NCI-H2081 (cell line): ENCODE measurements at places on chromosomes 11 and 22.

GRCh38 chr11:2929950-2930703, 907 bp upstream of the PHLDA2 start:
- DNase-seq, result peak; percentile 14

DNA sequence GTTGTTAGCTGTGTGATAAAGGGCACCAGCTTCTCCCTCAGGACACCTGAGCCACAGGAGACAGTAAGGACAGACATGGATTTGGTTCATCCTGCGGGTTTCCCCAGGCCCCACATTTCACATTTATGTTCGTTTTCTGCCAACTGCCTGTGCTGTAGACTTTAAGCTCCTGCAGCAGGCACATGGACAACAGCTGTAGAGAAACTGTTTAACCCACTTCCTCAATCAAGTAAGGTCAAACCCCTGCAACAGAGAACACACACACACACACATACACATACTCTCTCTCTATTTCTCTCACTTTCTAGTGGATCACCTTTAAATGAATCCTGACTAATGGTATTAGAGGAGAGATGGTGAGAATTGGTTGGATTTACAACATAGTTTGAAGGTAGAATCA, 90.7 kb downstream of the C11orf87 start:
- DNase-seq, result no peak

DNA sequence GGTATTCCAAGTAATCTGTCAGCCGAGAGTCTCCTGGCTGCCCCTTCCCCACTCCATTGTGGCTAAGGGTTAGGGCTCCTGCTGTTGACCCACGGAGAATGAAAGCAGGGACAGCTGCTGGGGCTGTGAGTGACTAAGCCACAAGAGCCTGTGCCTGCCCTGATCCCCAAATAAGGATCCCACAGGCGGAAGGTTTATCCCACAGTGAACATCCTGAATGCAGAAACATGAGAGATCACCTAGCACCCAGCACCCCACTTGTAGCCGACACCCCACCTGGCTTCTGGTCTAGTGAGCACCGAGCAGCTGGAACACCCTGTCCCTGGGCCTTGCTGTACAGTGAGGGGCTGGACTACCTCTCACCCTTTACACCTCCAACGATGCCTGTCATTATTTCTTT, 117.7 kb upstream of the LMO1 start:
- DNase-seq, result no peak

DNA sequence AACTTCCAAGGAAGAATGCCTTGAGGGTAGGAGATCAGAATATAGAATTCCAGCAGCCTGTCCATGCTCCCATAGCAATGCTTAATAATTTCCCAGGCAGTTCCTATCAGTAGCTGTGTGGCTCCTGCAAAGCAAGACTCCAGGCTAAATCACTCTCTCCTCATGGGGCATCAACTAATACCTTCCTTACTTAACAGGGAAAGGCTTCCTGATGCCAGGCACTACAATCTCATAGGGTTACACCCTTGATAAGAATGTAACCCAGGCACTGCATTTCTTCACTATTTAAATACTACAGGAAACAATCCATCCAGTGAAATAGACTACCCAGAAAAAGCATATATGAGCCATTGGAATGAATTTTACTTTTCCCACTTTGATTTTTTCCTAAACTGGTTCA, 615.0 kb upstream of the ARHGAP42 start:
- no peak for DNase-seq

DNA sequence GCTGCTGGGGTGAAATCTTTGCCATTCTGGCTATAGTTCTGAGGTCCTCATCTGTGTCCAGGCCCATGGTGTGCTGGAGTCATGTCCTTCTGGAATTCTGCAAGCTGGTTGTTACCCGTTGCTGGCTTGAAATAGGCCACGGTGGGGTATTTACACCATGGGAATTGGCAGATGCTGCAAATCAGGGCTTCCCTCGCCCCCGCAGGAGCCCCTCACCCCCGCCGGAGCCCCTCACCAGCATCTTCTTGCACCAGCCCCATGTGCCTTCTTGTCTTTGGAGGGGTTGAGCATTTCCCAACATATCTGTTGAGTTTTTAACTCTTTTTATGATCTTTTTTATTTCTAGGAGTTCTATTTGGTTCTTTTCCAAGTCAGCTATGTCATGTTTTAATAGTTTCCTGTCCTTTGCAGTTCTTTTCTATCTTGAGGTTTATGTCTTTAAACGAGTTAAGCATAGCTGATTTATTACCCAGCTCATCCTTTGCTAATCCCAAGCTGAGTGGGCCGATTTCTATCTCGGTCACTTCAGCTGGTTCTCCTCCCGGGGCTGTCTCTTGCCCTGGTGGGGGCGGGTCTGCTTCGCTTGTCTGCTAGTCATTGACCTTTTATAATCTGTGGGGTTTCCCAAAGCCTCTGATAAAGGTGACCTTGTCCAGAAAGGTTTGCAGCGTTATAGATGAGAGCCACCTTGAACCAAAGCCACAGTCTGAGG, 17.6 kb downstream of the ANO1 start:
- no peak for DNase-seq

DNA sequence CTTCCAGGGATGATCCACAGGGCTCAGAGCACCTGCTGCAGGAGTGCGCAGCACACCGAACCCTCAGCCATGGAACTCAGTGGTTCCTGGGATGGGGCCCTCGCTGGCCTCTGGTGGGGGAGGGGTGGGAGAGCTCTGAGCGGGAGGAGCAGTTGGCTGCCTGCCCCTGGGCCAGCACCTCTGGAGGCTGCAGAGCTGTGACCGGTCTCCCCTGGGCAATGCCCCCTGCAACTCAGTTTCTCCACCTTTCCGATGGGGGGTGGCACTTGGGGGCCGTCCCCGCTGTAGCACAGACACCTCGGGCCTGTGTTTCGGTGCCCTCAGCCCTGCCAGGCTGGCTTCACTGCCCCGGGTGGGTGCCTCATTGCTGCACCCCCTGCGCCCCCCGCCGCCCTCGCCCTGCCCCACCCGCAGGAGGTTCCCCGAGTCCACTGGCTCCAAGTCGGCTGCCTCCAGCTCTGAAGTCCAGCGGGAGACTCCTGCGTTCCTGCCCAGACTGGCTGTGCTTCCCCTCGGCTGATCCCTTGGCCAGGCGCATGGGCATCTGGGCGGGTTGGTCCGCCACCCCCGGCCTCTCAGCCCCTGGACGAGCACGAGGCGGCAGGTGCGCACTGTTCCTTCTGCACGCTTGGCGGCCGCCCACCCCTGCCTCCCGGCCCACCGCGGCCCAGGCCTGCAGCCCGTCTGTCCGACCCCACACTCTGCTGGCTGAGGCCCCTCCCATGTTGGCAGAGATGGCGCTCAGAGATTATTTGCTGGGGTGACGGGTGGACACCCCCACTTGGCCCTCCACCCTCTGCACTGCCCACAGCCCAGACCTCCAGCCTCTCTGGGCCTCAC, 1.8 kb downstream of the MUC6 start:
- no peak for DNase-seq

DNA sequence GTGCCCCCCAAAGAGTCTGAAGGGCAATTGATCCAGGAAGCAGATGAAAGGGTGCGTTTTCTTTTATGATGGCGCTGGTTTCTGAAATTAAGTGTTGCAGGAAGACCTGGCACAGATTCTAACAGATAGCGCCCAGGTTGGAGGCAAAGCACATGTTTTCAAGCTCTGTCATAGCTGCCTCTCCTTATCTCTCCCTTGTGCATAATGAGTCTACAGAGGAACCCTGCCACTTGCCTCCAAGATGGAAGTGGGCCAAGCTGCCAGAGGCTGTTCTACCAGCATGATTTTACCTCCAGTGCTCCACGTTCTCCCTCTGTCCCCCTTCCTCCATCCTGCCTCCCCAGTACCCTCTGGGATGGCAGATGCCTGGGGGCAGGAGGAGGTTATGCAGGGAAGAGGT, 30.0 kb upstream of the TLCD5 start:
- DNase-seq, result no peak

GRCh38 chr11:116913000-116913399, 75.6 kb upstream of the APOA1 start:
- DNase-seq, result no peak

- no peak for DNase-seq
These were observed 1110.9 kb upstream of the CNTN5 start for GRCh38 chr11:97909614-97910399.

DNA sequence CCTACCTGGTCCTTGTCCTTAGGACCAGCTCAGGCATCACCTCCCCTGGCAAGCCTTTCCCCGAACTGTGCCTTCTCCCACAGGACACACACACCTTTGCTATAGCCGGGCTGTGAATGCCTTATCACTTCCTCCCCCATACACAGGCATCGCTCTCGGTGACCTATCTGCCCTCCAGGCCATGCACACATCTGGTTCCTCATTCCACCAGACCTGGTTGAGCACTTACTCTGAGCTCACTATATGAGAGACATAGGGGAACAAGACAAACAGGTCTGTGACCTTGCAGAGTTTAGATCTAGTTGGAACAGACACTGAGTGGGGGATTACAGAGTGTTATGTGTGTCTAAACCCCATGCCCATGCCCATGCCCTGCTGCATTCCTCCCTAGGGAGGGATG, 3.1 kb upstream of the BCR start:
- no peak for DNase-seq

DNA sequence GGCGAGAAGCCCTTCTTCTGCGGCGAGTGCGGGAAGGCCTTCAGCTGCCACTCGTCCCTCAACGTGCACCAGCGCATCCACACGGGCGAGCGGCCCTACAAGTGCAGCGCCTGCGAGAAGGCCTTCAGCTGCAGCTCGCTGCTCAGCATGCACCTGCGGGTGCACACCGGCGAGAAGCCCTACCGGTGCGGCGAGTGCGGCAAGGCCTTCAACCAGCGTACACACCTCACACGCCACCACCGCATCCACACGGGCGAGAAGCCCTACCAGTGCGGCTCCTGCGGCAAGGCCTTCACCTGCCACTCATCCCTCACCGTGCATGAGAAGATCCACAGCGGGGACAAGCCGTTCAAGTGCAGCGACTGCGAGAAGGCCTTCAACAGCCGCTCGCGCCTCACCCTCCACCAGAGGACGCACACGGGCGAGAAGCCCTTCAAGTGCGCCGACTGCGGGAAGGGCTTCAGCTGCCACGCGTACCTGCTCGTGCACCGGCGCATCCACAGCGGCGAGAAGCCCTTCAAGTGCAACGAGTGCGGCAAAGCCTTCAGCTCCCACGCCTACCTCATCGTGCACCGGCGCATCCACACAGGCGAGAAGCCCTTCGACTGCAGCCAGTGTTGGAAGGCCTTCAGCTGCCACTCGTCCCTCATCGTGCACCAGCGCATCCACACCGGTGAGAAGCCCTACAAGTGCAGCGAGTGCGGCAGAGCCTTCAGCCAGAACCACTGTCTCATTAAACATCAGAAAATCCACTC, 12.2 kb downstream of the ZNF74 start:
- no peak for DNase-seq

- peak; percentile 38 for DNase-seq
These were observed 1.8 kb downstream of the ALKBH8 start for GRCh38 chr11:107563702-107564101.

DNA sequence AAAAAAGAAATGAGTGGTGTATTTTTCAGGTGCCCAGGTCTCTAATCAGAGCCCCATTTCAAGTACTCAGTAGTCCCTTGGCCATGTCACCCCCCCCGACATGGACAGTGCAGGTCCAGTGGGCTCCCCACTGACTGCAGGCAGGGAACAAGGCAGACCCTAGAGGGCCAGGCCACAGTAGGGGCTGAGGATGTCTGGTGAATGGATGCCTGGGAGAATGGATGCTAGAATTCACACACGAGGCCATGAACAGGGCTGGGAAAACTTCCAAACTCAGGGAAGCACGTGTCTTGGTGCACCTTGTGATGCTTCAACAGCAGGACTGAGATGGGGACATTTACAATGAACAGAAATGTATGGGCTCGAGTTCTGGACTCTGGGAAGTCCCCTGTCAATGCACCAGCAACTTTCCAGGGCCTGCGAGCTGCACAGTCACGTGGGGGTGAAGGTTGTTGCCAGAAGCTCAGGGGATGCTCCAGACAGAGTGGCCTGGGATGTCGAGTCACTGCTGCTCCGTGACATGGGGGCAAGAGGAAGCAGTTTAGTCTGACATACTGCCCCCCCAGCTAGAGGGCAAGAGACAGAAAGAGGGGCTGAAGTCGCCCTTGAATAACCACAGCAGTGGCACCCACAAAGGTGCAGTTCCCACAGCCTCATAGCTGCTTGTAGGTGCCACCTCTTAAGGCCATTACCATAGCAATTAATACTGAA, 3.1 kb downstream of the APOBEC3G start:
- DNase-seq, result no peak

GRCh38 chr11:33366918-33367317, 109.7 kb downstream of the HIPK3 start:
- no peak for DNase-seq

GRCh38 chr11:123718063-123718462, 23.4 kb downstream of the ZNF202 start:
- no peak for DNase-seq

DNA sequence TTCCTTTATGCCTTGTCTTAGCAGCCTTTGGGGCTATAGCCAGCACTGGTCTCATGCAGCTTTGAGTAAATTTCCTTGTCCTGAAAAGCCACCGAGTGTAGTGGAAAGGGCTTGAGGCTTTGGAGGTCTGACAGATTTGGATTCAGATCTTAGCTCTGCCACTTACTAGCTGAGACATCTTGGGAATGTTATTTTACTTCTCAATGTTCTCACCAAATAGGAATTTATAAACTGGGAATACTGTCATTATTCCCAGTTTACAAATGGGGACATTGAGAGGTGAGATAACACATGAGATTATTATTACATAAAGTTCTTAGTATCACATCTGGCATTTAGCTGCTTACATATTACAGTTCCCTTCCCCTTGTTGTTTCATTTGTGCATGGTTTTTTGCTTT, 95.5 kb downstream of the COMMD9 start:
- DNase-seq, result no peak
